ENCODE measurements at places on chromosomes 16 and 17. TPM values are rescaled to one million over a fixed set of nuclear protein-coding genes. Genes with fewer than 3 reads are reported as not detected.

DNA sequence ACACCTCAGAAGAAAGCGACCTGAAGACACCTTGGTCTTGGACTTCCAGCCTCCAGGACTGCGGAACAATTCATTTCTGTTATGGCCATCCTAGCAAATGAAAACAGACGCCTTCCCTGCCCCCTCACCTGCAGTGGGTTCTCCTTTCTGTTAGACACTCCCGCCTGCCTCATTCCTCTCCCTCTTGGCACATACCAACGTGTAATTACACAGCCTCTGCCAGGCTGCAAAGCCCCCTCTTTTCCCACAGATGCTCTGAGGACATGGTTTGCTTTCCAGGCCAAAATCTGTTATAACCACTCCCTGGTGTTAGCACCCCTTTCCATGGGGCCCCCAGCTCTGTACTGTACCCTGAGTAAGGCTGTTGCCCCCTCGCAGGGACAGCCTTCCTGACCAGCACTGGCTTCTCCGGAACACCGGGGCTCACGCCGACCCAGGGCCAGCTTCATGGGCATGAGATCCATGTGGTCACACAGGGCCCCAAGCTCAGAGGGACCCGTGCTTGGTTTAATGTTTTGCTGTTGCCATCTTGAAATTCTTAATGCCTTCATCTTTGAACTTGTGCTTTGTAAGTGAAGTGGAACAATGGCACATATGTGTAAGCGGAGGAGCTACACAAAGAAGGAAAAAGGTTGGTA lies 64.1 kb downstream of the SDK2 start:
- no peak for DNase-seq

DNA sequence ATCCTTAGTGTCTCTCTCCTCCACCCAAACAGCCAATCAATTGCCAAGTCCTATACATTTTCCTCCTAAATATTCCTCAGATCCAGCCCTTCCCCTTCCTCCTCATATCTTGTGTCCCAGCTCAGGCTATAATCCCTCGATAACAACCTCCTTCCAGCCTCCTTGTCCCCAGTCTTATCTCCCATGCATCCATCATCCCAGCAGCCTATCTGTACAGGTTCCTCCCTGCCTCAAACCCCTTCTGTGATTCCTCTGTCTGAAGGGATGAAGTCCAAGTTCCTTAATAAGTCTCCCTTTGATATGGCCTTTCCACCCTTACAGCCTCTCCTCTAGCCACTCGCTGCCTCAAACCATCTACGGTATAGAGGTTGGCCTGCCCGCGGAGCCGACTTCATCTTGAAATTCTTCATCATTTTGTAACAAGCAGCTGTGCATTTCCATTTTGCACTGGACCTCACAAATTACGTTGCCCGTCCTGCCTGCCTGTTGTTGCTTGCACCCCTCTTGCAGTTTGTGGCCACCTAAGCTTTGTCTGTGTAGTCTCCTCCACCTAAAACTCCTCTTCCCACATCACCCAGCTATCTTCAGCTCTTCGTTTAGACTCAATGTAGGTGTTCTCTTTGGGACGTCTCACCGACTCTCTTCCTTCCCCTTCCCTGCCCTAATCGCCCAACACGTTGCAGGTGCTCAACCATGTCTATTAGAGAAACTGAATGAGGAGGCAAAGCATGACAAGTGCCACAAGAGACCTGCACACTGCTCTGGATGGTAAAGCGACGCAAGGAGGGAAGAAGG lies 786 bp upstream of the CDK5RAP3 start:
- DNase-seq = no peak

PYDC1 gene
- total RNA-seq = not detected

DNA sequence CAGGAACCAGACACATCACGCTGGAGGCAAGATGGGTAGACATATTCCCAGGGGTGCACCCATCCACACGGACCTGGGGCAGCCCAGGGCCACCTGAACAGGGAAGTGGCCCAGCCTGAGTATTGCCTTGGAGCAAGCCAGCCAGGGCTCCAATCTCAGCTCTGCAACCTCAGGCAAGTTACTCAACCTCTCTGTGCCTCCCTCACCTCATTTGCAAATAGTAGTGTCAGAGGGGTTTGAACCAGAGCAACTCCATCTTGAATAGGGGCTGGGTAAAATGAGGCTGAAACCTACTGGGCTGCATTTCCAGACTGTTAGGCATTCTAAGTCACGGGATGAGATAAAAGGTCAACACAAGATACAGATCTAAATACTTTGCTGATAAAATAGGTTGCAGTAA lies 35.1 kb upstream of the SNN start:
- no peak for DNase-seq

TLCD1 gene
- total RNA-seq = not detected

YBX2 gene
- total RNA-seq = 0.51 TPM

DNA sequence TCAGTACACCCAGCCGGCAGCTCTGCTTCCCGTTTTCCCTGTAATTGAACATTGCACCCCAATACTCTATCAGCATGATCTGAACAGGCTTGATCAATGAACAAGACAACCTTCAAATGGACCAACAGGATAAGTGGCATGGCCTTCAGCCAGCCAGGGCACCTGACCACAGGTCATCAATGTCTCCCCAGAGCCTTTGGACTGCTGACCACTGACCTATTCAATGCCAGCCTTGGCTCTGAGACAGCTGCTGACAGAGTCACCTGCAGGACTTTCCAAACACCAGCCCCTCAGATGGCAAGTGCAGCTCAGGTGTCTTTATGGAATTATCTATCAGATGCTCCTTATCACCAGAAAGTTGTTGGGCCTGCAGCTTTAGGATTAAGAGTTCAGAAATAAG lies 462.9 kb upstream of the ASIC2 start:
- no peak for DNase-seq

DNA sequence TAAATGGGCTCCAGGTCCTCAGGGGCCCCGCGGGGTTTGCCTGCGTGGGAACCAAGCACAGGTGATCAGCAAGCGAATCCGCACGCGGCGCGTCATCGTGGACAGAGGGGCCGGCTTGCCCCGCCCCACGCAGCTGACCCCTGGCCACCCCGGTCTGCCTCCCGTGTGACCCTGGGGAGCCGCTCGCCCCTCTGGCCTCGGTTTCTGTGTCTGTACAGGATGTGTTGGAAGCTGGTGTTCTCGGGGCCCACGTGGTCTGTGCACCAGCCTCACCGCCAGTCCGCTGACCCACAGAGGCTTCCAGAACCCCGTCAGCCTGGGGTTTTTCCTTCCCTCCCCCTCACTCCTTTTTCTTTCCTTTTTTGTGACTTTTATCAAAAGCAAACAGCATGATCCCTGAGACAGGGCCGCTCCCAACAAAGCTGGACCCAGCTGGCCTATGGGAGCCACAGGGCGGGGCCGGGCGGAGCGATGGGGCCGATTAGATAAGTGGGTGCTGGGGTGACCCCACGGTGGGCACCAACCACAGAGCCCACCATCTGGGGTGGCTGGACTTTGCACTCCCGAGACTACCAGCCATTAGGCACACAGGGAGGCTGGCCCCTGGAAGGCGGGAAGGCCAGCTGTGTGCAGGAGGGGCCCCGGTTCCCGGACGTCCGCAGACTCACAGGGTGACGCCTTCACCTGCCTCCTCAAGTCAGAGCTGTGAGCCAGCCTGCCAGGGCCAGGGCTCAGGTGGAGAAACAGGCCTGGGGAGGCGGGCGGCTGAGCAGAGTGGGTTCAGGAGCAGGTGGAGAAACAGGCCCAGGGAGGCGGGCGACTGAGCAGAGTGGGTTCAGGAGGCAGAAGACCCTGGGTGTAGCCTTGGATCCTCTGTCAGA lies 56.0 kb downstream of the ZFPM1 start:
- DNase-seq = no peak

MGAT5B gene
- total RNA-seq = not detected

- no peak for DNase-seq
These were observed 2.3 kb downstream of the MT2A start for GRCh38 chr16:56610609-56611111.

DNA sequence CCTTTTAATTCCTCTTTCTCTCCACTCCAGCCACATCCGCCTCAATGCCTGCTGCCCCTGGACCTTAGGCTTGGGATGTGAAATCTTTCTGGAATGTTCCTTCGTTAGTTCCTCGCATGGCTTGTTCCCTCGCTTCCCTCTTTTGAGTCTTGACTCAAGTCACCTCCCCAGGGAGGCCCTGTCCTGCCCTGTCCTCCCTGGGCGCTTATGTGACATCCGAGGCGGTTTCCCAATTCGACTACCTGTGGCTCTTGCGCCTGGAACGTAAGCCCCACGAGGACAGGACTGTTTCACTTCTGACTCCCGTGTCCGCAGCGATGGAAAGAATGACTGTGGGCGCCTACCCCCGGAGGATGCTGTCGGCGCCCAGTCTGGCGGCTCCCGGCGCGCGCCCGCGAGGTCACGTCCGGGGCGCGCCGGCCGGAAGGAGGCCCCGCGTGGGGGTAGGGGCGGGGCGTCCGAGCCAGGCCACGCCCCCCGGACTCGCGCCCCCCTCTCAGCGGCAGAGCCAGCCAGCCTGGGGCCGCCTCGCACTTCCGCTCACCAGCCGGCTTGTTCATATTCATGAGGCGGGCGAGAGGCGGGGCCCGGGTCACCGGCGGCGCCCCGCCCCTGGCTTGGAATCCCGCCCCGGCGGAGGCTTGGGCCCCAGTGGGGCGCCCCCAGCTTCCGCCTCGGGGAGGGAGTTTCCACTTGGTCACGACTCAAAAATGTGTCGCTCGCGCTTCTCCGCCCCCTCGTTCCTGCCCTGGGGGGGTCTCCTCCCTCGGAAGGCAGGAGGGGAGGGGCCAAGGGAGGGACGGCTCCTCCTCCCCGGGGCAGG lies 8.4 kb upstream of the GLIS2 start:
- peak; percentile 96 for DNase-seq

CRYBA1 gene
- not detected for total RNA-seq

TBC1D3C gene
- total RNA-seq = not detected

KCNAB3 gene
- 0.82 TPM for total RNA-seq

MMP28 gene
- total RNA-seq = 3.5 TPM

ZMYND15 gene
- total RNA-seq = not detected

GRCh38 chr17:2008332-2009126 lies 16.6 kb downstream of the RTN4RL1 start:
- no peak for DNase-seq

- no peak for DNase-seq
These were observed 149.3 kb downstream of the SOCS1 start for GRCh38 chr16:11106726-11107125.

KRTAP4-7 gene
- total RNA-seq = not detected

- peak; percentile 94 for DNase-seq
These were observed 34.1 kb upstream of the SLC38A10 start for GRCh38 chr17:81328978-81329926.

- DNase-seq = no peak
These were observed 154.5 kb downstream of the PARN start for GRCh38 chr16:14475370-14476139.

DNA sequence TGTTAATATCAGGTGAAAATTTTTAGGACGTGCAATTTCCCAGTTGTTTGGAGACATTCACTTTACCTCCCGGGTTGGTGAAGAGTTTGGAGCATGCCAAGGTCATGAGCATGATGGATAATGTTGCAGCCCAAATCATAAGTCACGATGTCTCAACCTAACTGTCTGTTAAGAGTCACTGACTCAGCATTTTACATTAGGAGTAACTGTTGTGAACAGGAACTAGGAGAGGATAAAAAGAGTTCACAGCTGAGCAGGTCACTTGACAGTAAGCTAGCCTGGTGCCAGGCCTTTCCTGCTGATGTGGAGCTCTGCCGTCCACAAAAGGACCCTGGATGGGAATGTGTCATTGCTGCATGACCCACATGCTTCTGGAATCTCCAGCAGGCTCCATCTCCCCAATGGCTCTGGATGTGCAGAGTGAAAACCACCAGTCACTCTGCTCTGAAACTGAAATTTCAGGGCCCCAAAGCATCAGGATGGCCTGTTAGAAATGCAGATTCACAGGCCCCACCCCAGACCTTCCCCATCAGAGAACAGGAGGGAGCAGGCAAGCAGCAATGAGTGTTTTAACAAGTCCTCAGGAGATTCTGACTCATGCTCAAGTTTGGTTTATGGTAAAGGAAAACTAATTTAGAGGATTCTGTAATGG lies 371.6 kb upstream of the MAF start:
- DNase-seq = no peak

CLEC18C gene
- total RNA-seq = 0.41 TPM

DNA sequence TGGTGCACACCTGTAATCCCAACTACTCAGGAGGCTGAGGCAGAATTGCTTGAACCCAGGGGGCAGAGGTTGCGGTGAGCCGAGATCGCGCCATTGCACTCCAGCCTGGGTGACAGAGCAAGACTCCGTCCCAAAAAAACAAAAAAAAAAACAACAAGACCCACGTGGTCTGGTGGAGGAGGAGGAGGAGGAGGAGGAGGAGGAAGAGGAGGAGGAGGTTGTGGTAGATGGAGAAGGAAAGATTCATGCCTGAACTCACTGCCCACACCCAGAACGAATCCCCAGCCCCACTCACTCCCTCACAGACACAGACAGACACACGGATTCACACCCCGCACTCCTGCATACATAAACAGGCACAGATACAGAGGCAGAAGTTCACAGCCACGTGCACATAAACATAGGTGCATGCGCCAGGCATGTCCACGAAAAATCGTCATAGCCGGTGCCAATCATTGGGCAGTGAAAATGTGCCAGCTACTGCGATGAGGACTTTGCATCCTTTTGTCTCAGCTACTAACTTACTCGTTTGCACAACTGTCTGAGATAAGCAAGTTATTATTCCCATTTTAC lies 138.5 kb downstream of the WSCD1 start:
- no peak for DNase-seq

DNA sequence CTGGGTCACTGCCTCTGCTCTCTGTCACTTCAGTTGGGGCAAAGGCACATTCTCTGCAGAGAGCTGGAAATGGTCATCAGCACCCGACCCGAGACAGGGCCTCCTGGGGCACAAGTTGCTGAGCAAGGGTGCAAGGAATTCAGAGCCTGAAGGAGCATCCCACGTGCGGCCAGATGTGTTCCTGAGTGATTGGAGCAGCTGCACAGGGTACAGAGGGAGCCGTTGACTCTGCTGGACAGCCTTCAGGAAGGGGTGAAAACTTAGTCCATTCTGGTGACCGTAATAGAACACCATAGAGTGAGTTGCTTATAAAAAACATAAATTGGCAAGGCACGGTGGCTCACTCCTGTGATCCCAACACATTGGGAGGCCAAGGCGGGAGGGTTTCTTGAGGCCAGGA lies 106.8 kb downstream of the CCDC182 start:
- DNase-seq = peak; percentile 74

DNA sequence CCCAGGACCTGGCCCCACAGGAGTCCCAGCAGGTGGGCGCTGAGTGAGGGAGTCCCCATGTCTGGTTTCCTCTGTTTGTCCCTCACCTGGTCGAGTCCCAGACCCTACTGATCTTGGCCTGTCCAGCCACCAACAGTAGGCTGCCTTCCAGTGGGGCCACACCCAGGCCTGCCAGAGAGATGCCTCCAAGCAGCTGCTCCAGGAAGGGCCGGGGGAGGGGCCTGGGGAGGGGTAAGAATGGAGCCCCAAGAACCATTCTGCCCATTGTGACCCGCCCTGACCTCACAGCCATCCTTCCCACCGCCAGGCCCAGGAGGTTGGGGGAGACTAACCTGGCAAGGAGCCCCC lies 736 bp downstream of the SPATA20 start:
- peak; percentile 72 for DNase-seq

GRCh38 chr17:77354670-77355455 lies 214.1 kb downstream of the SEC14L1 start:
- peak; percentile 95 for DNase-seq

KIF2B gene
- not detected for total RNA-seq

GRCh38 chr16:10312784-10313724 lies 72.8 kb upstream of the ATF7IP2 start:
- no peak for DNase-seq

LGALS9B gene
- total RNA-seq = 4.7 TPM

- DNase-seq = no peak
These were observed 11.3 kb downstream of the MMP2 start for GRCh38 chr16:55490301-55490700.

- no peak for DNase-seq
These were observed 121.9 kb upstream of the TNRC6C start for GRCh38 chr17:77836557-77837041.

GRCh38 chr16:51759329-51759728 lies 608.3 kb upstream of the SALL1 start:
- DNase-seq = no peak
